ENCODE measurements at places on chromosomes 13 and 19.

DNA sequence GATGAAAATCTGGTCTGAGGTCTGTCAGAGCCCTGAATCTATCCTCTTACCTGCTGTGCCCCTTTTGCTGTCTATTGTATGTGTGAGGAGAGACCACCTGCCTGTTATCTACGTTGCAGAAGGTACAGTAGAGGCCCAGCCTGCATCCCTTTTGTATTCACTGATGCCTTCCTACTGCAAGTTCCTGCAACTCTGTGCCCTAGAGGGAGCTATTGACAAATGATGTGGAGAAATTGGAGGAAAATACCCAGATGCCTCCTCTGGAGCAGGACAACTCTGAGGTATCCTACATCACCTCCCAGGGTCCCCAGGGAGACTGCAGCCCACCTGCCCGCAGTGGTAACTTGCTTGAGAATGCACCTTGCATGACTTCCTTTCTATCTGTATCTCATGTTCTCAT, 33.7 kb downstream of the SIAH3 start:
- no peak for DNase-seq

- DNase-seq: no peak
Observed at GRCh38 chr19:45135176-45135885, 25.5 kb downstream of the NKPD1 start.

DNA sequence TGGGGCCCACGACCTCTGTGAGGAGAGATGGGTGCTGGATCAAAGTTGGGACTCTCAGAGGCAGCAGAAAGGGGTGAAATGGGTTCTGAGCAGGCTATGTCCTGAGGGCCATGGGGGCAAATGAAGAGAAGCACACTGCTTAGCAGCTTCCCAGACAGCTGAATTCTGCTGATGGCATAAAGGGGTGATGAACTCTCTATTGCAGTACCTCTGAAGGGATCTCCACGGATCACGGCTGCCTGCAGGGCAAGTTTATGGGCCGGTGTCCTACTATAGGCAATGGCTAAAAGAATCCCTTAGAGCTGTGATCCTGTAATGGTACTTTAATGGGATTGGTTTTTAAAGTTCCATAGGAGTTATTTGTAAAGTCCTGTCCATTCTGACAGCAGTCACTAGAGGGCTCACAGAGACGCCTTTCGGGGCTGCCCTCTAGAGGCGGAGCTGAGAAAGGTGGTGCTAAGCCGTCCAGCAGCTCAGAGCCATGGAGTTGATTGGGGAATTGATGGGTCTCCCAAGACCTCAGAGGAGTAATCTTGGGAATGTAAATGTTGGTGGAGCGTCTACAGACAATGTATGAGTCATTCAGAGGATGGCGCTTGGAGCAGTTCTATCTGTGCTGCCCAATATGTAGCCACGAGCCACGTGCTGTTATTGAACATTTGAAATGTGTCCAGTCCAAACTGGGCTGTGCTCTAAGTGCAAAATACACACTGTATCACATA, 287.3 kb downstream of the COG6 start:
- DNase-seq: peak; percentile 47

DNA sequence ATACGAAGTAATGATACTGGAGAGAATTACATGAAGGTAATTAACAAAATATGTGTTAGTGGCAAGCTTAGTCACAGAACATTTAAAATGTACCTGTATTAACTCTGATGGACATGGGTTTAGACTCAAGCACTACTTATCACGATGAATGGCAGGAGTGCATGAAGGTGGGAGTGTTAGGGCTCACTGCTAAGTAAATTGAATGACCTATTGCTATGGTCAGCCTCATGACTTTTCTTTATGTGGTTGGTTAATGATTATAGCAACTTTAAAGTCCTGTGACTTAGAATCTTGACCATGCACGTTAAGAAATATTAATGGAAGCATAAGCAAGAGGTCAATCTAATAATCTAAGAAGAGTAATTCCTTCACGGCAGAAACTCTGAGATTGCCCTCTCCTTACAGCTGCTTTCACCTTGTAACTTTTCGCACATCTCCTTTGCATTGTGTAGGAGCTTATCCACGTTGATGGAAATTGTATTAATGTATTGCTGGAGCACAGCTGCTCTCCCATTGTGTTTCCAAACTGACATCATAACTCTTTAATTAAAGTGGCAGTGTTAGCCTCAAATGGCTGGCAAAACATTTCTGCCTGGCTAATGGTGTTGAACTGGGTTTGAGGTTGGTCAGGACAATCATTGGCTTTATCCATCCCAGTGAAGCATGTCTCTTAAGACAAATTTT, 114.5 kb downstream of the RXFP2 start:
- no peak for DNase-seq

DNA sequence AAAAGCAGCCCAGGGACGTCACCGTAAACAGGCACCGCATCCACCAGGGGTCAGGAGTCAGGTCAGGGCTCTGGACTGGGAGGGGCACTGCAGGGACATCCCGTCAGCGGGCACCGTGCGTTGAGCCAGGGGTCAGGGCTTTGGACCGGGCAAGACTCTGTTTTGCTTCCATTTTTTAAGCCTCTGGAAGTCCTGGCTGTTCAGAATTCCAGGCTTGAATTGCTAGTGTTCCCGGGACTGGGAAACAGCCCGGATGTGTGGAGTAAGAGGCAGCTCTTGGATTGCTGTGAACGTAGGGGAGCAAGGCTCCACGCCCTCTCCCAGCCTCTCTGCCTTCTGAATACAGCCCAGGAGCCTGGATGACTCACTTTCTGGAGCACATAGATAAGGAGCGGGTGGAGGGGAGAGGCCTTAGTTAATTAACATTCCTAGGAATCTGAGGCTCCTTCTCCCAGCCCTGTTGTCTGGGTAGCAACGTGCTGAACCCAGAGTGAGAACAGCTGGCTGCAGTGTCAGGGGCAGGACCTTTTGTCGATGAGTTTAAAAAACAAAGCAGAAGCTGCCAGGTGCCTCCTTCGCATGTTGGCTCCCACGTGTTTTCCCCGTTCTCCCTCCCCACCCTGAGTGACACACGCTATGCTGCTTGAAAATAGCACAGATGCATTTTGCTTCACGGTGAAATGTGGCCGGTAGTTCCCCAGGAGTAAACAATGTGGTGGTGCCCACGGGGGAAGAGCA, 21.9 kb downstream of the ATP11A start:
- DNase-seq: no peak

DNA sequence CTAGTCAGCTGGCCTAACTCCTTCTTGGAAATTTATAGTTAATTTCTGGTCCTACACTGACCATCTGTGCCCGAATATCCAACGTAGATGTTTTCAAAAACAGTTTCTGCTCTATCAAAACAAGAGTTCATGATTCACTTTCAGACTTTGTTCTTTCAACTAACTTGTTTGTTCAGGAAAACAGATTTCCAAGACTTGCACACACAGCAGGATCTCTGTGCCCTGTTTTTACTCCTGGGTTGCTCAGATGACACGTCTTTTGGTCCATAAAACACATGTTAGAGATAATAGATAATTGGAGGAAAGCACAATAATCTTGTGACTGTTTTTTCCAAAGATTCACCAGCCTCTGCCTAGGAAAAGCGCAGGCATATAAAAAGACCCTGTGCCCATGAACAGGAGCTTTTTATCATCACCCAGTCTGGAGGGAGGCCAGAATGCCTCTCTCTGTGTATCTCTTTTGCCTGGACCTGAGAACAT, 218.0 kb downstream of the IRS2 start:
- no peak for DNase-seq

GRCh38 chr13:96871469-96871868, 122.8 kb downstream of the OXGR1 start:
- DNase-seq: no peak

- no peak for DNase-seq
Observed at GRCh38 chr19:16121141-16121540, 9.5 kb downstream of the RAB8A start.

GRCh38 chr13:73519396-73520116, 460.8 kb downstream of the KLF5 start:
- no peak for DNase-seq

- no peak for DNase-seq
Observed at GRCh38 chr19:47459477-47459876, 12.2 kb downstream of the SLC8A2 start.

DNA sequence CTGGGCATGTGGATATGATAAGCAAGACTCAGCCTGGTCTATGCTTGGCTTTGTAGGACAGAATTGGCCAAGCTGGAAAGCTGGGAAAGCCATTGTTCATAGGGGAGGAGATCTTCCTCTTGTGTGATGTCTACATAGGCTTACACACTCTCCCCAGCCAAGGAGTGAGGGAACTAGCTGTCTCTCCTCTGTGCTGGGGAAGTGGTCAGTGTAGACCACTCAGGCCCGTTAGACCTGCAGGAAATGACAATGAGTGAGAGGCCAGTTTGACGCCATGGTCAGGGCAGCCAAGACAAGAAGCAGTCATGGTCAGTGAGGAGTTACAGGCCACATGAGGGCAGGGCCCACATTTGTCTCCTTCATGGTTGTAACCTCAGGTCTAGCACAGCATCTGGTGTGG, 159.1 kb upstream of the KL start:
- DNase-seq: no peak

DNA sequence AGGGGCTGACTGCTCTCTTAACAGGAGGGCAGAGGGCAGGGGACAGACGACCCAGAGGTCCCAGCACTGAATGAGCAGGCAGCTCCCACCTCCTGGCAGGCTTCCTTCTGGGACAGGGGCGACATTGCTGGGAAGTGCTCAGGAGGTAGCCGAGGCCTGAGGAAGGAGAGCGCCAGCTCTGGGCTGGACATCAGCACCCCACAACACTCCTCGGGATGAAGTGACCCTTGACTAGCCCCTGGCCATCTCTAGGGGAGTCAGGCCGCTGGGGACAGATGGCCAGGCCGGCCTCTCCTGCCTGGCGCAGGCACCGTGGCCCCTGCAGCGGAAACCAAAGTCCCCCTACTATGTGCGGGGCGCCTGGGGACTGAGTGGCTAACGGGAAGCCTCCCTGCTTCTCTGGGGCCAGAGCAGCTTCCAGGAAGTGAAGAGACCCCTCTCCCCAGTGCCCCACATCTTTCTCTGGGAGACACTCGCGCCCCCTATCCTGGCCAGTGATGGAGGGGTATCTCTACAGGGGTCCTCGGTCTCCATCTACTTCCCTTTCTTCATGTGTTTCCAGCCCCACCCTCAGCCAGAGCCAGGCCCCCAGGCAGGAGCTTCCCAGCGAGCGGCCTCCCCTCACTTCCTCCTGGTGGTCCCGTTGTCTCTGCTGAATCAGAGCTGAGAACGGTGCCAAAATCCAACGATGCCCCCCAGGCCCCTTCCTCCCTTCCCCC, 10.1 kb downstream of the PRR36 start:
- no peak for DNase-seq

DNA sequence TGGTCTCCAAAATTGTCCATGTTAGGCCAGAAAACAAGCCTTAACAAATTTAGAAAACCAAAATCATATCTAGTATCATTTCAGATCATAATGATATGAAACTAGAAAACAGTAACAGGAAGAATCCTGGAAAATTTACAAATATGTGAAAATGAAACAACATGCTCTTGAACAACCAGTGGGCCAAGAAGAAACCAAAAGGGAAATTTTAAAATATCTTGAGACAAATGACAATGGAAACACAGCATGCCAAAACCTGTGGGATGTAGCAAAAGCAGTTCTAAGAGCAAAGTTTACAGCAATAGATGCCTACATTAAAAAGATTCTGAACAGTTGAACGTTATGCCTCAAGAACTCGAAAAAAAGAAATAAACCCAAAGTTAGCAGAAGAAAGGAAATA, 32.6 kb downstream of the VWA8 start:
- DNase-seq: no peak

- no peak for DNase-seq
Observed at GRCh38 chr19:45189971-45190370, 11.4 kb downstream of the BLOC1S3 start.

DNA sequence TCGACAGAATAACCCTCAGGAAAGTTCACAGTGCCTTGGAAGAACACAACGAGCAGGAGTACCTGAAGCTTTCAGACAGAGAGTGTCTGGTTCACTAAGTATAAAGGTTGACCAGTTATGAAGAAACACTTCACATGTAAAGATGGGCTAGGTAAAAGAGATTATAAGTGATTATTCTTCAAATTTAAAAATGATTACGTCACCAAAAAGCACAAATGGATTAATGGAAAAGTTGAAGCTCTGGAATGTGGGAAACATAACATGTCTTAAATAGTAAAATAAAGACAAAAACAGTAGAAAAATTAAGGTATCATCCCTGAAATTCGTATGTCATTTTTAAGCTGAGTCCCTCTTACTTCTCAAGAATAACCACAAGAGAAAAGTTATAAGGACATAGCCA, 643.9 kb upstream of the KLF12 start:
- DNase-seq: no peak

- DNase-seq: no peak
Observed at GRCh38 chr13:90293793-90294361, 1053.6 kb upstream of the MIR17HG start.

DNA sequence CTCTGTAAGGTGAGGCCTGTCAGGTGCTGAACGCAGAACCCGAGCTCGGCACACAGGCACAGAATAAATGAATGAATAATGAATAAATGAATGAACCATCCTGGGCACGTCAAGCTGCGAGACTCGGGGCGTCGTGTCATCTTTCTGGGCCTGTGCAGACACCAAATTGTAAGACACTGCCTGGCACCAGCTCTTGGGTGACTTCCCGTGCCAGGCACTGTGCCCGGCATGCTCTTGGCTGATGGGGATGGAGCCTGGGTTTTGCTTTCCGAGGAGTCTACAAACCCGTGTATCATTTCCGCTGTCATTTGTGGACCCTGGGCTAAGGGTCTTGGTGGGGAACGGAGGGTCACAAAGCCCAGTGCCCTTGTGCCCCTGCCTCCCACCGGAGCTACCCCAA, 43.9 kb downstream of the CELF5 start:
- DNase-seq: no peak

- DNase-seq: no peak
Observed at GRCh38 chr13:113064000-113064533, 41.5 kb upstream of the F7 start.

DNA sequence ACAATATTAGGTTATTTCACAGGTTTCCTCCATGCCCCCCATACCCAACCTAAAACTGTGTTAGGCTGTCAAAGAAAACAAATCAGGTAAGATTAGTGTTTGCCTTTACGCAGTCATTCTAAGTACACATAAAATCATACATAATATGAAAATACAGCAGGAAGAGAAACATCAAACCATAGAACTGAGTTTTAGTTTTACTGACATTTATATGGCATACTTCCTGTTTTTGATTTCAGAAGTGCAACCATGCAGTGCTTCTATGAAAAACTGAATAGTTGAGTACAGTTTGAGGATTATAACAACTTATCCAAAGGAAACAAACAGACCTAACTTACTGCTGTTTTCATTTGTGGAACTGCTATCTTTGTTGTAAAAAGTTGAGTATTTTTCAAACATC, 91.3 kb downstream of the KCNRG start:
- no peak for DNase-seq

- no peak for DNase-seq
Observed at GRCh38 chr19:18153556-18154134, 682 bp downstream of the PIK3R2 start.
